T-helper 22 cell (primary cell): ENCODE measurements at places on chromosomes 13 and 19.

- DNase-seq: no peak
These were observed 78.6 kb downstream of the DCT start for GRCh38 chr13:94400874-94401273.

DNA sequence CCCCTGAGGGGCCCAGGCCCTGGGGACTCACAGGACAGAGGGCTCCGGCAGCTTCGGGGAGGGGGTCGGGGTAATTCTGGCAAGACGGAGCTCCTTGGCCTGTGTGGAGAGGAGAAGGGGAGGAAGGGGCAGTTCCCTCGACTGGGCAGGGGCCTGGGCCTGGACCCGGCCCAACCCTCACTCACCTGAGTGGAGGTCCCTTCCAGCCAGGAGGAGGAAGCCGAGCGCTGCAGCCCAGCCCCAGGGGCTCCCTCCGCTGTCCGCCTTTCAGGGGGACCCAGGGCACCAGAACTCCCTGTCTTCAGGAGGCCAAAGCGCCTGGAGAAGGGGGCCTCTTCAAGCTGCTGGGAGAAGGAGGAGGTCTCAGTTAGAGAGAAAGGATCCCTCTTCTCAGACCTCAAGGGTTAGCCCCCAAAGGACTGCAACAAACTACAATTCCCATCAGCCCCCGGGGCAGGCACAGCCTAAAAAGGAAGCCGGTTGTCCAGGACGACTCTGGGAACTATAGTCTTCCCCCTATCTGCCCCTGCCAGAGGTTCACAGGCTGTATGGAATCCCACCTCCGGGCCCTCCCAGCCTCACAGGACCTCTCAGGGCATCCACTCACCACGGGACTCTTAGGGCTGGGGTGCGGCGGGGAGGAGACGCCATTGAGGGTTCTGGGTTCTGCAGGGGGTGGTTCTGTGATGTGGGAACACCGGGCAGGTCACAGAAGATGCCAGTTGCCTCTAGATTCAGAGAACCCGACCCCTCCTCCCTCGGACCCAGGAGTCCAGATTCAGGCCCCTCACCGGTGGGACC, 19.8 kb downstream of the EPS8L1 start:
- no peak for DNase-seq

GRCh38 chr13:50893211-50893852, 16.3 kb upstream of the RNASEH2B start:
- no peak for DNase-seq

GRCh38 chr13:108669381-108669780, 40.0 kb downstream of the MYO16 start:
- no peak for DNase-seq

GRCh38 chr13:49421391-49421790, 22.5 kb downstream of the CAB39L start:
- DNase-seq: no peak

- DNase-seq: no peak
These were observed 10.8 kb downstream of the NFKBID start for GRCh38 chr19:35889370-35890112.

DNA sequence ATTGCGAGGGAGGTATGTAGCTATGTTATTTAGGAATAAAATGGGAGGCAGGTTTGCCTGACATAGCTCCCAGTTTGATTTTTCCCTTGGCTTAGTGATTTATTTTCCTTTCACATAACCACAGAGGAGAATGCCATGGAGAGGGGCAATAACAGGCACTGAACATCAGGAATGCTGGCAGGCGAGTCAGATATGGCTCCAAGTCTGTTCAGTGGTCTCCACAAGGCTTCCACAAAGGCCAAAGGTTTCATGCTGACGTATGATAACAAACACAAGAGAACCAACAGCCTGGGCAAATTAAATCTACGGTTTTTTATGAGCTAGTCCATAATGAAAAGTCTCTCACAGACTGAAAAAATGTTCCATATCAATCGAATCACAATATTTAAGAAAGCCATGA, 66.7 kb downstream of the SUCLA2 start:
- DNase-seq: no peak

DNA sequence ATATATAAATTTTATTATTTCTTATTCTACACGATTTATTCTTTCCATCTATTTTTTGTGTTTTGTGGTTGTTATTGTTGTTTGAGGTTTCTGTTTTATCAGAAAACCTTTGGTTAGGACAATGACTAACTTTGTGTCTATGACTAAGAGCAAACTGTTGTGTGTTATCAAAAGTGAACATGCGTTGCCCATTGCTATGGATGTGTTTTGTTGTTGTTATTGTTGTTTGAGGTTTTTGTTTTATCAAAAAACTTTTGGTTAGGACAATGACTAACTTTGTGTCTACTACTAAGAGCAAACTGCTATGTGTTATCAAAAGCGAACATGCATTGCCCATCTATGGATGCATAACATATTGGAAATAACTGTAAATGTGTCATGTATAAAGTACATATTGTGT, 692.3 kb downstream of the SLITRK1 start:
- no peak for DNase-seq

DNA sequence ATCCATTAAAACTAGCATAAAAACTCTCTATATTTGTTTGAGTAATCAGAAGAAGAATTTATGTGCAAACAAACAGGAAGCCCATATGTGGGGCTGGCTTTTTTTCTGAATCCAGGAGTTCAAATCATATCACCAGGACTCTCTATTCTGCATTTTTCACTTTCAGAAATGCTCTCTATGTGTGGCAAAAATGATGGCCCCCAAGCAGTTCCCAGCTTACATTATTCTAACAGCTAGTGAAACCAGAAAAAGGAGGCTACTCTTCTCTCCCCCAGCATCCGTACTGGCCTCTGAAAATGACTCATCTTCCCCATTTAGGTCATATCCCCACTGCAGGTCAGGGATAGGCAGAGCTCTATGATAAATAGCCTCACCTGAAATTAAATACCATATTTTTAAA, 20.4 kb downstream of the RBM26 start:
- no peak for DNase-seq

GRCh38 chr13:99277629-99278028, 19.4 kb upstream of the GPR18 start:
- DNase-seq: no peak

DNA sequence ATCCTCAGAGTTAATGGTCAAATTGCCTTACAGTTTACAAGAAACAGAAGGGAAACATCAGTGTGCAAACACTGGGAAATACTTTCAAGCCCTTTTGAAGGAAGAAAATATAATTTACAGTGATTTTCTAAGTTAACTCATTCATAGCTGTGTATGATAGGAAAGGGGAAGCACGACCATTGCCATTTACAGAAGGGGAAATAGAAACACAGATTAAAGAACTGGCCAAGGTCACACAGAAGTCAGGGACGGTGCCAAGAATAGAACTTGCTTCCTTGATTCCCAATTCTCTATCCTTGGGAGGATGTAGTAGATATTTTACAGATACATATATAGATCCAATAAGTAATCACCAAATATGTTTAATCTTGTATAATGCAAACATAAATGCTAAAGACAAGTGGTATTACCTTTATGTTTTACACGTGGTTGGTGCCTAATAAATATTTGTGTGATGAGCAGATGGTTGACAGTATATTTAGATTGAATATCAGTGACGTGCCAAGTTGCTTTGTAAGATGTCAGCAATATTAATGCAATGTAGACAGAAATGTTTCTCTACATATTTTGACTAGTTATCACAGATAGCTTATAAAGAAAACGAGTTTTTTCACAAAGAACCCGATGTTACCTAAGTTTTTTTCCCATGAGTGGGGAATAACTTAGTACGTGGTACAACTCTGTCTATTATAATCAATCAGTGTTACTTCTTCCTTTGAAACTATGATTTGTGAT, 73.1 kb downstream of the FLT1 start:
- no peak for DNase-seq

GRCh38 chr13:25478186-25478585, 106.4 kb downstream of the ATP8A2 start:
- DNase-seq: no peak

DNA sequence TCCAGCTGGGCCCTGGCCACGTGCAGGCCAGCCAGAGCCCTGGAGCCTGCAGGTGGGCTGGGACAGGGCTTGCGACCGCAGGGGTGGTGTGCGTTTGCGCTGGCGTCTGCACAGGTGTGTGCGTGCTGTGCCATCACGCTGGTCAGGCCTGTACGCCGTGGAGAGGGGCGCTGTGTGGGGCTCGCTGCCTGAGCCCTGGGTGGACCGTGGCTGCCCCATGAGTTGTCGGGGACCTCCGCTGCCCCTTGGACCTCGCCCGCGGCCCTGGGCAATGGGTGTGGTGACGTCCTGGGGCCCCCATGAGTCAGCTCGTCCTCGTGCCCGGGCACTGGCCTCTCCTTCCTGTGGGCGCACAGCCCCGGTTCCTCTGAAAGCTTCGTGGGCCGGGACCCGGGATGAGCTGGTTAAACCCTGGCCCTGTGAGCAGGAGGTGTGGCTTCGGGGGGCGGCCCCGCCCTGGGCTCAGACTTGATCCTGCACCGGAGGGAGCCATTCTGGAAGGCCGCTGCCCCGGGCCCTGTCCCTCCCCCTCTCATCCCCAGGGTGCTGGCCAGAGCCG, 6.8 kb downstream of the CSNK1G2 start:
- DNase-seq: no peak

- DNase-seq: no peak
These were observed 1.6 kb upstream of the ADAMTS10 start for GRCh38 chr19:8611877-8612806.

DNA sequence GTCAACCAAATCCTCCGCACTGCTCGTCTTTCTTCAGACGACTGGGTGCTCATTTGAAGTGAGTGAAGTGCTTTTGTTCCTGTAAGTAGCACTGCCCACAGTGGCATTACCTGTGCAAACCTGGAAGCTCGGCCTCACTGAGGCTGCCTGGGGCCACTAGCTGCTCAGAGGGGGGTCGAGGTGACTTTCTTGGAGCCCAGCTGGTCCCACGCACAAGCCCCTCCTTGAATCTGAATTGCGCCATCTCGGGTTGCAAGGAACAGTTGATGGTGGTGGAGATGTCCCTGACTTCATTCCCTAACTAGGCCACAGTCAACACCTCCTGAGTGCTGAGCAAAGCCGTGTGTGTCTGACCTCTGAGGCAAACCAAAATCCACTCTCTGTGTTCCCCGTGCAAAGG, 79.3 kb upstream of the GPR183 start:
- no peak for DNase-seq

- no peak for DNase-seq
These were observed 55.7 kb downstream of the SERP2 start for GRCh38 chr13:44429311-44429710.

GRCh38 chr19:48806518-48806817, 4.4 kb downstream of the BCAT2 start:
- DNase-seq: no peak

DNA sequence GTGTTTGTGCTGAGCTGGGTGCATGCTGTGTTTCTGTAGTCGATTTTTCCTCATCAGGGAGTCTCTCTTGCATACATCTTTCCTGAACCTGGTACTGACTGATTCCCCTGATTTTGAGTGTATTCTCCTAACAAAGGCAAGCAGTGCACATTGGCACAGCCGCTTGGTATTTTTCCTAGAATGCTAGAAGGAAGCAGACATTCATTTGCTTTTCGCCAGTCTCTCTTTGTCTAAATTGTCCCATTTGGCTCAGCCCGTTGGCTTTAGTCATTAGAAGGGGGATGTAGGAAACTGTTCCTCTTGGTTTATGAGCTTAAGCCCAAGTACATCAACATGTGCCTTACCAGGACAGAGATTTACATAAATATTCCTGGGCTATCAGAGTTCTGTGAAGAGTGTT, 266.1 kb upstream of the TMTC4 start:
- DNase-seq: no peak

DNA sequence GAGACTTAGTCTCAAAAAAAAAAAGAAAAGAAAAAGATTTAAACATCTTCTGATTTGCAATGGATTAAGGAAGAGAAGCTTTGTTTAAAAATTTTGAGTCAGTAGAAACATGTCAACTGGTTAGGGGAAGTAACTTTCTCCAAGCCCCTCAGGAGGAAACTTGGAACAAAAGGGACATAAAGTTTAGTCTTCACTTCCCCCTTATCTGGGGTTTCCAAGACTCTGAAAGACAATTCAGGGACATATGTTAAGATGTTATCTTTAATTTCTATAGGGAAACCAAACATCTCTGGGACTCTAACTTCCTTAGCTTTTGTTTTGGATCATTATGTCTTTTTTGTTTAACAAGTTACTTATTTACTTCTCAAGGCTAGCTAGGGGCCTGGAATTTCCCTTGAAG, 20.1 kb upstream of the MRI1 start:
- DNase-seq: no peak

- DNase-seq: no peak
These were observed 930.0 kb upstream of the SLITRK6 start for GRCh38 chr13:86729206-86729605.

DNA sequence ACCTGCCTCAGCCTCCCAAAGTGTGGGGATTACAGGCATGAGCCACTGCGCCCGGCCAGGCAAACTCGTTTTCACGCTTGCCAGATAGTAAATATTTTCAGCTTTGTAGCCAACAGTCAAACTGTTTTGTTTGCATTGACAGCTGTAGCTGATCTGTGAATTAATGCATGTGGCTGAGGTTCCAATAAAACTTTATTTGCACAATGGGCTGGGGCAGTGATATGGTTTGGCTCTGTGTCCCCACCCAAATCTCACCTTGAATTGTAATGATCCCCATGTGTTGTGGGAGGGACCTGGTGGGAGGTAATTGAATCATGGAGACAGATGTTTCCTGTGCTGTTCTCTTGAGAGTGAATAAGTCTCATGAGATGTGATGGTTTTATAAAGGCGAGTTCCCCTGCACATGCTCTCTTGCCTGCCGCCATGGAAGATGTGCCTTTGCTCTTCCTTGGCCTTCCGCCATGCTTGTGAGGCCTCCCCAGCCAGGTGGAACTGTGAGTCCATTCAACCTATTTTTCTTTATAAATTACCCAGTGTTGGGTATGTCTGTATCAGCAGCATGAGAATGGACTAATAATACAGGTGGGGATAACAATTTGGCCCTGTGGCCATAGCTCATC, 22.4 kb upstream of the RANBP3 start:
- DNase-seq: no peak
